ENCODE measurements at places on chromosomes 1 and 21.

DNA sequence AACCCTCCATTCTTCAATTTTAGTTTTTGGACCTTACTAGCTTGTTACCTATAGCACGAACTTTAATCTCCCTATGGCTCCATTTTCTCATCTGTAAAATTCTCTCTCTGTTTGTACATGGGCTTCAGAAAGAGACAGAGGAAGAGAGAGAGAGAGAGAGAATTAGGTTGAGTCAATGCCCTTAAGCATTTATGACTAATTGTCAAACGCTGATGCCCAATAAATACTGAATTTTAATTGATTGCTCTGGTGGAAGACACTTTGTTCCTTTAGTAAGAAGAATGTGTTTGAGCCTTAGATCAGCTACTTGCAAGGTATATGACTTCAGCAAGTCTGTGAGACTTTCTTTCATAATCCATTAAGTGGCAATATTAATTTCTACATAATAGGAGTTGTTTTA, 743.1 kb upstream of the ADGRL4 start:
- DNase-seq, result no peak

GRCh38 chr21:37047079-37047478, 25.8 kb downstream of the PIGP start:
- DNase-seq, result no peak

- DNase-seq, result no peak
These were observed 9.5 kb downstream of the ATP1B1 start for GRCh38 chr1:169115891-169116585.

GRCh38 chr1:2242814-2243725, 15.0 kb downstream of the SKI start:
- DNase-seq, result no peak

DNA sequence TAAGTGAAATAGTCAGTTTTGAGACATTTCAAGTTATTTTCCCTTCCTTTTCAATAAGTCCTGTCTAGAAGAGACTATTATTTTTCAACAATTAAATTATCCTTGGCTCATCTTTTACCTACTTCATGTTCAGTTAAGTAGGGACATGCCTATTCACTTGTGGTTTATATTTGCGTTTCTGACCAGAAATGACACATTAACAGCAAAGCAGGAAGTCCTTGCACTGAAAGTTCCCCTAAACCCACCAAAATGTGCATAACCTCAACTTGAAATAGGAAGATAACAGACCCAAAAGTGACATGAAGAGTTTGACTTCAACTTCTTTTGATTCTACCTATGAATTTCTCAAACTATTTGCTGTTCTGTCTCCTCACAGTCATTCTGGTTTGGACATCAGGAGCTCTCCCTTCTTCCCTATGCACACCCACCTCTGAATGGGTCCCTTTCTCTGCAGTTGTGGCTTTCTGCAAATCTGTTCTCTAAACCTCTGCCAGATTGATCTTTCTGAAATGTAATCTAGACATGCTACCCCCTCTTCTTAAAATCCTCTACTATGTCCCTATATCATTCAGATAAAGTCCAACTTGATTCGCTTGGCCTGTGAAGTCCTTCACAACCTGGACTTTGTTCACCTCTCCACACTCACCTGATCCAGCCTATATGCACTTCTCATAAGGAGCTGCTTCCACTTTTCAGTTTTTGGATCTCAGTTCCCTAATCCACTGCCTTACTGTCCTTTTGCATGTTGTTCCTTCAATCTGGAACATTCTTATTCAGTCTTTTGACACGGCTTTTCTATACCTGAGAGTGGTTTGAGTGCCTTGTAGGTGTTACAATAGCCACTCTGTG, 661.5 kb upstream of the ADGRL4 start:
- DNase-seq, result no peak

- no peak for DNase-seq
These were observed 48.1 kb upstream of the ANGPTL1 start for GRCh38 chr1:178918955-178919354.

DNA sequence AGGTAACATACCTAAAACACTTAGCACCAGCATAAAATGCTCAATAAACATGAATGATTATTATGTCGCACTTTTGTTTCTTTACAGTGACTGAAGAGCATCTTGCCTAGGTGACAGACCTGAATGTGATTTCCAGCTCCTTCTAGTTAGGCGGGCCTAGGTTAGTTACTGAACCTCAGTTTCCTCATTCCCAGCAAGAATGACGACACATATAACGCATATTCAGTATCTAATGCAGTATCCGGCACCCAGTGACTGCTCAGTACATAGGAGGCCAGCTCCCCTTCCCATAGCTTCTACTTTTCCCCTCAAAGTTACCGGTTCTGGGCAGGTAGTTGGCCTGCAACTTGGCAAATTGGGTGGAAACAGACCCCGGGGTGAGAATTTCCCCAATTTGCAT, 763 bp downstream of the AUNIP start:
- DNase-seq, result no peak

DNA sequence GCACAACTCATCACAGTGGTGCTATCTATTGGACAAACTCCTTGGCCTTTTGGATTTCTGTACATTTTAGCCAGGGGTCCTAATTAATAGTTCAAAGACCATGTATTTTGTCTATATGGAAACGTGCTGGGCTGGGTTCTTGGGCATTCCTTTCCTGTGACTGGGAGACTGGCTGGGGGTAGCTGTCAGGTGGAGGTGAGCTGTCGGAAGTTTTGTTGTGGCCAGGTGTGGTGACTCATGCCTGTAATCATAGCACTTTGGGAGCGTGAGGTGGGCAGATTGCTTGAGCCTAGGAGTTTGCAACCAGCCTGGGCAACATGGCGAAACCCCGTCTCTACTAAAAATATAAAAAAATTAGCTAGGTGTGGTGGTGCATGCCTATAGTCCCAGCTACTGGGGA, 392.4 kb downstream of the RPS6KC1 start:
- no peak for DNase-seq

DNA sequence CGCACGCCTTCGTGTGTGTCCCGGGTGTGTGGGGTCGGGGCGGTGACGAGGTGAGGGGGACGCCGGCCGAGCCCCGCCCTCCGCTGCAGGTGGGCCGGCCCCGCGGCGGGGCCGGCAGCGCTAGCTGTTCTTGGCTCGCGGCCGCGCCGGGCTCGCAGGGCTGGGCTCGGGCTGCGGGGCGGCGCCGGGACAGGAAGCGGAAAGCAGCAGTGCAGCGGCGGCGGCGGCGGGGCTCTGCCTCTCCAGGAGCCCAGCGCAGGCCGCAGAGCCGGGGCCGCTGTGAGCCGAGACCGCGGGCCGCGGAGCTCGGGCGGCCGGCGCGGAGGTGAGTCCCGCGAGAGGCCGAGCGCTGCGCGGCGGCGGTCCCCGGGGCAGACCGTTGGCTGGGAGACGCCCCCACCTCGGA, at the start of gene VANGL1:
Gene VANGL1 (plus strand): TSS at position 209 of the 406 bp plus-strand sequence. CDS start 9,444 bp downstream, outside the sequence.
- DNase-seq, result peak; percentile 65

- DNase-seq, result no peak
These were observed 115.0 kb downstream of the NAV1 start for GRCh38 chr1:201653883-201654282.

DNA sequence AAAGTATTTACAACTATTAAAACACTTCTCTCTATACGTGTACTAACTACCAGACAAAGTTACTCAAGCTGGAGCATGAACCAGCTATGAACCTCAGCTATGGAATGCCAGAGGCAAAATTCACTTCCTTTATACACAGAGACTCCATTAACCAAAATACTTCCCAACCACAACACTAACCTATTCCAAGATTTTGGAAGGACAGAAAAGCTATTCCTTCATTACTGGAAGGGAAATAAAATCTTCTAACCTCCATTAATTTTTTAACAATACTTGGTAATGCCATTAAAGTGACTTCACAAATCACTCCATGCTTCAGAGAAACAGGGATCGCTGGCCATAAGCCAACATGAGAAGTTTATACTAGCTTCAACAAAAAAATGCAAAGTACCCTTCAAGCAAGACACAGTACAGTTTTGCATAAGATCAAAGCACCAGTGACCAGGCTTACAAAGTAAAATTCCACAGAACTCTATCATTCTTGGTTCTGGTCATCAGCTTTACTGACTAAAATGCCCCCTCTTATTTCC, 58.0 kb downstream of the PUM1 start:
- DNase-seq, result no peak

- no peak for DNase-seq
These were observed 9.8 kb downstream of the KCNN3 start for GRCh38 chr1:154860156-154860870.

- DNase-seq, result no peak
These were observed 59.3 kb downstream of the PACC1 start for GRCh38 chr1:212355230-212355969.

- DNase-seq, result no peak
These were observed 11.7 kb downstream of the MPZ start for GRCh38 chr1:161298116-161298515.

GRCh38 chr1:8545078-8545477, 227.2 kb downstream of the SLC45A1 start:
- no peak for DNase-seq

DNA sequence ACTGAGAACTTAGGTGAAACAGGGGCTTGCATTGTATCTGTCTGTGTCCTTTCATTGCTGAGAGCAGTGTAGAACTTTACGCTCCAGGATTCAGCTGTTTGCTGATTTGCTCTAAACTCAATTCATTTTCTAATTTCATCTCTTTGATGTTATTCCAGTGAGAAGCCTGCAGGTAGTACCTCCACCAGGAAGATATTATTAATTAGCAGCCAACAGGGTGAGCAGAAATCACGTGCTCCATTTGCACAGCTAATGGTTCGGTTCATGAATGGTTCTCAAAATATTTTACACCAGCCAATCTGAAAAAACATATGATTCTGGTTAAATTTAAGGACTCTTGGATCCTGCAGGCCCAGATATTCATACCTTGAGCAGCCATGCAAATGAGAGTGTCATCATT, 52.1 kb downstream of the SUSD4 start:
- no peak for DNase-seq

GRCh38 chr1:164575356-164575886, 16.4 kb downstream of the PBX1 start:
- no peak for DNase-seq

- DNase-seq, result no peak
These were observed at the start of gene OBSCN for GRCh38 chr1:228207851-228208821. Gene OBSCN (plus strand): TSS chr1:228208044. CDS start chr1:228211784, 3,740 bp downstream.

GRCh38 chr1:193730017-193730416, 543.6 kb upstream of the B3GALT2 start:
- no peak for DNase-seq

DNA sequence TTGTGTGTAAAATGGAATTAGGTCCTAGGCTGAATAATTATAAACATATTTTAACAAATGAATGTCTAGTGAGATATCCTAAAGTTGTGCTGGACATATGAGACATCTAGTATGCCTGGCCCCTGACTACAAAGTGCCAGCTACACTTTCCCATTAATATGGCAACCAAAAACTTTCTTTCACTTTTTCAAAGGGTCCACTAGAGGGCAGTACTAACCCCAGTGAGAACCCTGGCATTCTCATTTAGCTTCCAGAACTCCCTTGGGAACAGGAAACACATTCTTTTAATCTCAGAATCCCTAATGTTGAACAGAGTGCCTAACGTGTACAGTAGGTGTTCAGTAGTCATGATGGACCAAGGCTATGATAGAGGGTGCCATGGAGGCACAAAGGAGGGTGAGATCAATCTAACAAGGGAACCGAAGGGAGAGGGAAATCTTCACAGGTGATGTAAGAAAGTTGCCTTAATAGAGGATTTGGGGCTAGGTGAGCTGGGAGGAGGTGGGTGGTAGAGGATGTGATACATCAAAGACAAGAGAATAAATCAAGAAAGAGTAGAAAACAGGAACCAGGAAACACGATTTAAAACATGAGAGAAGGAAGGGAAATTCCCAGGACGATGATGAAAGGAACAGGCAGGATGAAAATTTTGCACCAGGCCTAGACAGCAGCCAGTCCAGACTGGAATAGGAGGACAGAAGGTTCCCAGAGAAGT, 41.6 kb downstream of the NSL1 start:
- DNase-seq, result peak; percentile 74
